ENCODE measurements at places on chromosomes 1 and 21. TPM values are rescaled to one million over a fixed set of nuclear protein-coding genes. Genes with fewer than 3 reads are reported as not detected.

Gene HTR6
- not detected for total RNA-seq

Gene IFI44L
- total RNA-seq: 7.4 TPM

Gene LIN28A
- not detected for total RNA-seq

Gene PPIAL4G
- not detected for total RNA-seq

Gene CFHR1
- not detected for total RNA-seq

Gene RGS13
- total RNA-seq: 0.13 TPM

Gene DOP1B
- total RNA-seq: 0.80 TPM
